ENCODE measurements at places on chromosomes 3 and 15.

DNA sequence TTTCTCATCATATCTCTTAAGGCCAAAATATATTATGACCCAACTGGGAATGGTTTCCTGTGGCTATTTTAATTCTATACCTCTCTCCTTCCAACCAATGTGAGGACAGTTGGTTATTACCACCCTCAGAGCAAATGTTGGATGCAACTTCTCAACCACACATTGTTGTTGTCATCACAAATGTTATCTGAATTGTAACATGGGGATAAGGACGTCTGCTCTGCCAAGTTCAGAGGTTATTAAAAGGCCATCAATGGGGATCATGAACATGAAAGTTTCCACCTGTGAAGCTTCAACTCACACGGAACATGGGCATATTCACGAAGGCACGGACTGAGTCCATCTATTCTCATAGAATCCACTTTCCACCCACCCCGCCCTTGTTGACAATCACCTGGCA lies 46.8 kb downstream of the MB21D2 start:
- DNase-seq: no peak

- DNase-seq: no peak
Observed at GRCh38 chr3:67578416-67578815, 76.0 kb downstream of the SUCLG2 start.

DNA sequence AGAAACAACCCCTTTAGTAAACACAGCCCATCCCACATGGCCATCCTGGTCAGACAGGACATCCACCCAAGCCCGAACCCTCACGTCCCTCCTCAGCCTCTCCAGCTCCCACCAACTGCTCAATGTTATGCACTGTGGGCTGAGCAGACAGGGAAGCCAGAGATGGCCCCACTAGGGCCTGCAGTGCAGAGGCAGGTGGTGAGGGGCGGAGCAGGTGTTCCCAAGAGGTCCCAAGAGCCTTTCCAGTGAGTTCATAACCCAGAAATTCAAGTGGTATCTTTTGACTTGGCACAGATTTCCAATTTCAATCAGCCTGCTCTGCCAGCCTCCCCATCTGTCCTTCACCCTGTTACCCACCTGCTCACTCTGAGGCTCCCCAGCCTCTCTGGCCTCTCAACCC lies 130.3 kb downstream of the LIPC start:
- DNase-seq: no peak

DNA sequence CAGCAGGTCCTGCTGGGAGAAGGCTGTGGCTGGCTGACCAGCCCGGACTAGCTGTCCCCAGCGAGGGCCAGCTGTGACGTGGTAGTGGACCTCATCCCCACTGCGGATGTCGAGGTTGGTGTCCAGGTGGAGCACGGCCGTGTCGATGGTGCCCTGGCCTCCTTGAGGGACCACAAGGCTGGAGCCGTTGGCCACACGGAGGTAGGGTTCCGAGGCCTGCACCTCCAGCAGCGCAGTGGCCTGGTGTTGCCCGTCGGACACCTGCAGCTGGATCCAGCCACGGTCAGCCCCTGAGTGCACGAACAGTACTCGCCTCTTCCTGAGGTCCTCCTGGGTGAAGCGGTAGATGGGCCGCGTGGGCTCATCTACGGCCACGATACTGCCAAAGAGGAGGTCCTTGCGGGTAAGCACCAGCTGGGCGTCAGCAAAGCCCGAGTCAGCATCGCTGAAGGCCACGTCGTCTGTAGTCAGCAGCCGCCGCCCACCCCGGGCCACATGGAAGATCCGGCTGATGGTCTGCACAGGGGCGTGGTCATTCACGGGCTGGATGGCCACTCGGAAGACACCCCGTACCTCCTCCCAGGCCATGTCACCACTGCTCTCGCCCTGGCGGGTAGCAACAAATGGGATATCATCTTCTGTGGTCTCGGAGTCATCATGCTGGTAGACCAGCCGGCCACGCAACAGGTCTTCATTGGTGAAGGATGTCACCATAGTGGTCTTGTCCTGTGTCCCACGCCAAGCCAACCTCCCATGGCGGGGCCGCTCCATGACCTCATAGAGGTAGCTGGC lies 25.0 kb downstream of the CSPG4 start:
- no peak for DNase-seq

GRCh38 chr3:115248274-115248673 lies 101.2 kb upstream of the ZBTB20 start:
- DNase-seq: no peak

- DNase-seq: no peak
Observed at GRCh38 chr3:7368597-7368996, 507.7 kb downstream of the GRM7 start.

GRCh38 chr3:131077904-131078303 lies 51.2 kb downstream of the NEK11 start:
- no peak for DNase-seq

GRCh38 chr15:44340410-44340809 lies 51.9 kb downstream of the GOLM2 start:
- no peak for DNase-seq

DNA sequence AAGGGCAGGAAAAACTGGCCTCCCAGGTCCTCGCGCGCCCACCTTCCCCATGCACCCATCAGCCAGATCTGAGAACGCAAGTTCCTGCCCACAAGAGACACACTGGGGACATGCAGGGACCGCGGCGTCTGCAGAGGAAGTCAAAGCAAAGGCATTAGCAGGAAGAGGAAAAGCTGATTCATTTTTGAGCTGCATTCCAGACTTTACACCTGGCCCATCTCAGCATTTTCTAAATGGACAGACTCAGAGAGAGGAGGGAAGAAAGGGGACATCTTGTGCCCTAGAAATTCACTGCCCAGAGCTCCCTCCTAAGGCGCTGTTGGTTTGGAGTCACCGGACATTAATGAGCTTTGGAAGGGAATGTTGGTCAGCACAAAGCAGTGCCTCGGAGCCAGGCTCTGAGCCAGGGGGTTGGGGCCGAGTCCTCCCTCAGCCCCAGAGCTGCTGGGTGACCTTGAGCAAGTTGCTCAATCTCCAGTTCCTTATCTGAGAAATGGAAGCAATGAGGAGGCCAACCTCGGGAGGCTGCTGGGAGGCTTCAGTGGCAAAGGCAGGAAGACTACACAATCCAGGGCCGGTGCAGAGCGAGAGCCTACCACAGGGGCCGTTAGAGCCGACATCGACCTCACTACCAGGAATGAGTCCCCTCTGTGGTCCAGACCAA lies 150.5 kb upstream of the IQSEC1 start:
- DNase-seq: no peak

GRCh38 chr3:130627882-130628281 lies 110.9 kb downstream of the COL6A6 start:
- DNase-seq: no peak

DNA sequence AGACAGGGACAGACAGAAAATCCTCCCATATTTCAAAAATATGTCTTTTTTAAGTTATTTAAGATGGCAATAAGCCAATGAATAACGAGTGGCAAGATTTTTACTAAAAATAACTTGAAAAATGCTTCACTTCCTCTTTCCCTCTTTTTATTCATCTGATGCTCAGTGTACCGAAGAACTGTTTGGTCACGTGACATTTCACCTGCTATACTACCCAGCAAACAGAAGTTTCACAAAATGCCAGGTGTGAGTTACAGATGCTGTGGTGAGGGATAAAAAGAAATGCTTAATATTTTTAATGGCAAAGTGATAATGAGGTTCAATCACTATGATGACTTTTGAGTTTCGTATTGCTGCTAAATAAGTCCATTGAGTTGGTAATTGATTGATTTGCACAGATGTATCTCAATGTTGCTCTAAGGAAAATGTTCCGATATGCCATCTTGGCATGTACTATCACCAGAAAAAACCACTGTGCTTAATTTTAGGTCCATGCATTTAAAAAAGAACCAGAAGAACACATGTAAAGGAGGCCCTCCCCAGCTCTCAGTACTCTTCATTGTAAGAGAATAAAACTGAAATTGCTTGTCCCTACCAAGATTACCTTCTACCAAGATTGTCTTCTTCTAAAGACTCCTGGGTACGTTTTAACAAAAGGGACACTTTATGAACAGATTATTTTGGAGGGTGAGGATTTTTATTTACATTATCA lies 26.0 kb upstream of the SEC62 start:
- no peak for DNase-seq

DNA sequence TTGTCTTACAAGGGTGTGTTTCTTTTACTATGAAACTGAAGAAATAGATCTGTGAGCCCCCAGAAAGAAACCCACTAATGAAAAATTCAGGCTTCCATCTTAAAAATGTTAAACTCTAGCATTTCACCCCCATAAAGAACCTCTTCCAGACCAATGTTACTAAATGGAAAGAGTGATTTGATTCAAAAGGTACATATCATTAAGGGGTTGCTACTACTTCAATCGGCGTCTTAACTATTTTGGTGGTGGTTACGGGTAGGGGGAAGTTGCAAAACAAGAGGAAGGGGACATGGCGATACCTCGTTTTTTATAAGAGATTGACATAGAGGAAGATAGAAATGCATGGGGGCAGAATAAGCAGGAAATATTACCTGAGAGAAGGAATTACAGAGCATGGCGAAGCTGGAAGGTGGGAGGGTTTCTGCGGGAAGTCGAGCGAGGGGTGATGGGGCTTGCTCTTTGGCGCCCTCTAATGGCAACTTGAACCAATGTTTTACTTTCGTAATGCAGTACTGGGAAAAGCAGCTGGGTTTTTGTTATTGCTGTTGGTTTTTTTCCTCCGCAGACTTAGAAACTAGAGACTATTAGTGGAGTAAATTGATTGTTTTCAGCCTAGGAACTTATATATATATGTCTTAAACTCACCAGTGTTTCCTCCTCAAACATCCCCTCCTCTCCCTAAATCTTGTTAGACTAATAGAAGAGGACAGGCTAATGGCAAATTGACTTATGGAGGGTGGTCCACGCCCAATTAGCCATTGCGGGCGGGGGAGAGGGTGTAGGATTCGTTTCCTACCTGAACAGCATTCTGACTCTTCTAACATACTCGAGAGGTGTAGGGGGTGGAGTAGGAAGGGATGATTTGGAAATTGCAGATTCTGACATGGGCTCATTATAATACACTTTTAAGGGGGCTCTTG lies 11.3 kb upstream of the SOX2 start:
- no peak for DNase-seq

DNA sequence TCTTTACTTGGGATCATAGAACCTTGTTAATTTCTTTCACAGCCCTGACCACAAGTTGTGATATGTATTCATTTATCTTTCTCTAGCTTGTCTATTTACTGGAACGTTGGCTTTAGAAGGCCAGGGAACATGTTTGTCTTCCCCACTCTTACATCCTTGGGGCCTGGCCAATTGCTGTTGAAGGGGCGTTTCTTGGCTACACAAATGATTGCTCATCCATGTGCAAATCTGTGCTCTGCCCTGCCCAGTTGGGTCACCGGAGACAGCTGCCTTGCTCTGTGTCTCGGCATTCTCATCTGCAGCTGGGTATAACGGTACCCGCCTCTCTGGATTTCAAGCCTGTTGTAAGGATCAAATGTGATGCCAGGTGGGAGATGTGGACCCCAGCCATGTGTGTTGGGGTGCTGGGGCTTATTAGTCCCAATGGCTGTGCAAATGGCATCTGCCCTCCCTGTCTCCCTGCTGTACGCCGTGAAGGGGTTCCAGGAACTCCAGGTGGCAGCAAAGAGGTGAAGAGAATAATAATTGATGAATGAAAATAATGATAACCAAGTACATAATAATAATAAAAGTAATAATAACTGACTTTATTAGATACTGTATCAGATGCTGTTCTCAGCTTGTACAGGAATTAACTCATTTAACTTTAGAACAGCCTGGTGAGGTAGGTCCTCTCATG lies 24.0 kb upstream of the TLE3 start:
- DNase-seq: no peak

GRCh38 chr15:61769557-61769956 lies 290.7 kb downstream of the VPS13C start:
- no peak for DNase-seq

- no peak for DNase-seq
Observed at GRCh38 chr3:131988209-131988608, 46.6 kb downstream of the CPNE4 start.

GRCh38 chr15:36511594-36511993 lies 67.8 kb upstream of the CDIN1 start:
- DNase-seq: no peak

DNA sequence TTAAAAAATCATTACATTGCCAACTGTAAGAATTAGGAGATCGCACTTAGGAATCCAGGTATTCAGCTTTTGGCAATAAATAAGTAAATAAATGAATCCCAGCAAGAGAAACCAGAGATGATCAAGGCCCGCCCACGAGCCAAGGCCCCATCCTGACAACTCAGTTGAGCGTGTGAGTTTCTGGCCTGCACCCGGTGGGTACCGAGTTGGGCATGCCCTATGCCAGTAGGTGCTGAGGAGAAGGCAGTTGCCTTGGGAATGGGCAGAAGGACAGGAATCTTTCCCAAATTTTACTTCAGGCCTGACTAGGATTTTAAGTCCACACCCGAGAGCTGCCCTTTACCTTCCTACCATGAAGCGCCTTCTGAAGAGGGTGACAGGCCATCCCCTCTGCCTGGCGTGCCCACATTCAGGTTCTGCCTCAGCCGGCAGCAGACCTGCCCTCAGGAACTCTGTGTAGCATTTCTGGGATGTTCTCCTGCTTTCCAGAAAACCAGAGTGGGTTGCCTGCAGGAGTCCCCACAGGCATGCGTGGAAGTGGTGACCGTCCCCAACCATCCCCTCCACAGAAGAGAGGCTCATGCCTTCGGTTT lies 99.3 kb upstream of the ALDH1A3 start:
- DNase-seq: no peak

DNA sequence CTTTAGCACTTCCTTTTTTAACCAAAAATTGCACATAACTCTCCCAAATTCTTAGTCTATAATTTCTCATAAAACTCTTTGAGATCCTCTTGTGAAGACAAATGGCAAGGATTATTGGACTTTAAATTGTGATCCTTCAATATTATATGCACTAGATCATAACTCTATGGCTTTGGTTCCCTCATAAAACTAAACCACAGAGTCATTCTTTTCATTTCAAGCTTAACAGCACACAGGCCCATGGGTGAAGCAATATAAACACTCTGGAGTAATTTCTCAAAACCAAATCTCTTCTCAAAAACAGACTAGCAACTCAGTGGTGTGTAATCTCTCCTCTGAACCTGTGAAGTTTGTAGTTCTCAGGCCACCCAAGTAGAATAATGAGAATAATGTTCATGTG lies 171.0 kb upstream of the NECTIN3 start:
- no peak for DNase-seq
